GM06990 (cell line): ENCODE measurements at places on chromosomes 1 and 21.

- no peak for DNase-seq
Observed at GRCh38 chr1:202013603-202014002, 3.2 kb downstream of the ELF3 start.

DNA sequence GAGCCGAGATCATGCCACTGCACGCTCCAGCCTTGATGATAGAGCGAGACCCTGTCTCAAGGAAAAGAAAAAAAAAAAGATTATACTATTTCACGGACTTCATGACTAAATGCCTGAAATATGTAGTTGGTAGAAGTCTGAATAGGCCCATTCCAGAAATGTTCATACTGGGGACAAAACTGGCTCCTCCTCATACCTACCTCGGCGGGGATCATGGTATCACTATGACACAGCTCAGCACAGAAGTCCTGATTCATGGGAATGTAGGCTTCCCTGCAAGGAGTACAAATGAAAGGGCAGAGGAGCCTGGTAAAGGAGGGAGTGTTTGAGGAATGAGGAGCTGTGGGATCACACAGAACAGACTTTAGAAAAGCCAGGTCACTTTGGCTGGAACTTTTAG, 5.0 kb downstream of the SPATA46 start:
- no peak for DNase-seq

DNA sequence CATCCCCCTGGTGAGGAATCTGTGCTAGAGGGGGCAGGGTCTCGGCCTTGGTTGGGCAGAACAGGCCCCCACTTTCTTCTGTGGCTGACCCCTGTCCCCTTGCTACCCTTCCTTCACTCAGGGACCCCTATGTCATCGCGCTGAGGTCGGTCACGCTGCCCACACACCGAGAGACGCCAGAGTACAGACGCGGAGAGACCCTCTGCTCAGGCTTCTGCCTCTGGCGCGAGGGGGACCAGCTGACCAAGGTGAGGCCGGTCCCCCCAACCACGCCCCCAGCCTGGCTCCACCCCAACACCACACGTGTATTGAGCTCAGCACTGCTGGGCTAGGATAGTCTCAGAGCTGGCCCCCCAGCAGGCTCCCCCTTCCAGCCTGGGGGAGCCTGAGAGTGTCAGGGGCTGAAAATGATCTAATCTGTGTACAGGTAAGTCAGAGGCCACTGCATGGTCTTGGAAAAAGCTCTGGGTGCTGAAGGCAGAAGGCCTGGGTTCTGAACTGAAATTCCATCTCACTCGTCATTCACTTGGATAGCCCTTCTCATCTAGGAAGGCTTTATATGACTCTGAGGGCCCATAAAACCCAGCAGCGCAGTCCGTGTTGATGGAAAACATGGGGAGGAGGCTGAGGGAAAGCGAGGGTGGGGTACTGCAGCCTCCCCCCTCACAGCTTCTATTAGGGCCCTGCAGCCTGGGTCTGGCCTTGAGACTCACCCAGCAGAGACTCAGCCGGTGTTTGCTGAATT, 15.3 kb downstream of the FAM151A start:
- DNase-seq: no peak

GRCh38 chr1:239274242-239274830, 112.0 kb upstream of the CHRM3 start:
- no peak for DNase-seq

GRCh38 chr1:204714194-204714860, 28.8 kb upstream of the LRRN2 start:
- DNase-seq: no peak

GRCh38 chr1:115668579-115668978, 26.8 kb downstream of the VANGL1 start:
- DNase-seq: no peak

- no peak for DNase-seq
Observed at GRCh38 chr1:70324683-70325082, 29.8 kb downstream of the ANKRD13C start.

DNA sequence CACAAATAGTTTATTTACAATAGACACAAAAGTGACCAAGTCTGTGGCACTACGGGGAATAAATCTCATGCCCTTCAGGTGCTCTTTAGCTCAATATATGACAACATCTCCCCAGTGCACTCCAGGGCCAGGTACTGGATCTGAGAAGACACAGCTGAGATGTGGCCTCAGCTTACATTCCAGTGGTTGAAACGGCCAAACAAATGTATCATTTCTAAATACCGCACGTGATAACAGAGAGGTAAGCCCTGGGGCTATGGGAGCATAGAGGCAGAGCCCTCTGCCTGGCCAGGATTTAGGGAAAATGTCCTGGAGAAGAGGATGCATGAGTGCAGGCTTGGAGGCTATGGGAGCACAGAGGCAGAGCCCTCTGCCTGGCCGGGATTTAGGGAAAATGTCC, 630.5 kb downstream of the SMYD3 start:
- no peak for DNase-seq

GRCh38 chr1:145891587-145892485, 6.2 kb upstream of the ANKRD35 start:
- no peak for DNase-seq

GRCh38 chr1:30914587-30914922, 6.0 kb upstream of the SDC3 start:
- no peak for DNase-seq

DNA sequence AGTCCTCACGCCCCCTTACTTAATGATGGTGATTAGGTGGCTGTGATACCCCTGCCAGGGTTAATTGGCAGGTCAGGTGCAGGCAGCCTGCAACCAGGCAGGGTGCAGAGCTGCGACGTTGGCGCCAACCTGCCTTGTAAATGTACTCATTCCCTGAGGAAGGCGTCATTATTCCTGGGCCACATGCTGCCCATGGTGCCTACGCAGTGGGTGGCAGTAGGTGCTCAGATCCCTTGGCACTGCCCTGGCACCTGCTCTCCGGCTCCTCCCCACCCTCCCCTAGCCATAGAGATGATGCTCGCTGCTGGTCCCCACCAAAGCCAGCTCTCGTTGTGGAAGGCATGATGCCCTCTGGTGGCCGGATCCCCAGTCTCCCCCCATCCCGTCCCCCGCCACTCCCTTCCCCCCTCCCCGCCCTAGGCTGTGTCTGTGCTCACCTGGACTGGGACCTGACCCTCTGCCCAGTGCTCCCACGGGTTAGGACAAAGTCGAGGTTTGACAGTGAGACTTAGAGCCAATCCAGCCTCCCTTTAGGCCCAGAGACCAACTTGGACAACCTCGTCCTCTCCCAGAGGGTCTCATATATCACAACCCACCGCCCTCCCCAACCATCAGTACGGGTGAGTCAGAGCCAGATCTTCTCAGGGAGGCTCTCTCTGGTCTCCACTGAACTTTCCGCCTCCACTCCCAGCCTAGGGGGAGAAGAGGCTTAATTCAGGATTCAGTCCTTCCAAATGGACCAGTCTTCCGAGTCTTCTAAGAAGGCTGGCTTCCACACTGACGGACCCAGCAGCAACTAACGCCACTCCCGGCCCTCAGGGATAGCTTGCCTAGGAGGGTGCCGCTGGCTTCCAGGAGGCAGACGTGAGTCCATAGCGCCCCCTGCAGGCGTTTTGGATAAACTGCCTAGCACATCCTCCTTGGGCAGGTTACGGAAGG, 5.7 kb downstream of the KRTCAP2 start:
- peak; percentile 62 for DNase-seq

GRCh38 chr21:39217356-39218081, 34.3 kb upstream of the PSMG1 start:
- DNase-seq: no peak

DNA sequence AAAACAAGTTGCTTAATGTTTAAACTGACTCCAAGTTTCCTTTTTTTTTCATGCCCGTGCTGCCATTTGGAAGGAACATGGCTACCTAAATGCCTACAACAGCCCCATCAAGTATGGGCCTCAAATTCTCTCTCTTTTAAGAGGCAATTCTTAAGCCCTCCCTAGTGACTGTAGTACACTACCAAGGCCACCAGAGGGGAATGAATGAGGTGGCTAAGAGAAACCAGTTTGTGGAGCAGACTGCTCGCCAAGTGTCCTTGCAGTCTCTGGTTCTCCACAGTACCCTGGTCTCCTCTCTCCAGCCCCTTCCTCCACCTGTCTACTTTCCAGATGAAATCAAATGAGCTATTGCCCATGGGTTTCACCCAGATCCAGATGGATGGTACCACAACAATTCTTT, 1809.6 kb downstream of the BRINP3 start:
- DNase-seq: no peak

GRCh38 chr1:233197940-233198339, 97.6 kb downstream of the PCNX2 start:
- no peak for DNase-seq

DNA sequence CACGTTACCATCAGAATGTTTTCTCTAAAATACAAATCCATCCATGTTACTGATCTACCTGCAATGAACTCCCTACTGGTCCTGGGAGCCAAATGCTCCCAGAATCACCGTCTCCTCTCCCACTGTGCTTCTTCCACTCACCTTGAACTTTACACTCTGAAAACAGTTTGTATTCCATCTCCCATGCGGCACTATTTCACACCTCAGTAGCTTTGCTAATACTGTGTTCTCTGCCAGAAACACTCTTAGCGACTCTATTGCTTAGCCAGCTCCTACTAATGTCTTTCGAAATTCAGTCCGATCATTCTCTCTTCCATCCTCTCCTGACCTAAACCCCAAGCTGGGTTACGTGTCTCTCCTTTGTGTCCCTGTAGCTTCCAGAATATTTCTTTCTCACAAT, 284.4 kb upstream of the DUSP10 start:
- DNase-seq: no peak

GRCh38 chr1:66381621-66382275, 152.2 kb upstream of the SGIP1 start:
- DNase-seq: no peak
